Non-pigmented ciliary epithelial cell (primary cell): ENCODE measurements at places on chromosomes 16 and 17.
A peak's percentile ranks its signal among the peaks of the same experiment; 100 is the strongest.

GRCh38 chr16:70475054-70475871 is 20.9 kb downstream of the FCSK start:
- no peak for DNase-seq

- DNase-seq, result no peak
These were observed 168.5 kb upstream of the RPH3AL start for GRCh38 chr17:521183-521525.

DNA sequence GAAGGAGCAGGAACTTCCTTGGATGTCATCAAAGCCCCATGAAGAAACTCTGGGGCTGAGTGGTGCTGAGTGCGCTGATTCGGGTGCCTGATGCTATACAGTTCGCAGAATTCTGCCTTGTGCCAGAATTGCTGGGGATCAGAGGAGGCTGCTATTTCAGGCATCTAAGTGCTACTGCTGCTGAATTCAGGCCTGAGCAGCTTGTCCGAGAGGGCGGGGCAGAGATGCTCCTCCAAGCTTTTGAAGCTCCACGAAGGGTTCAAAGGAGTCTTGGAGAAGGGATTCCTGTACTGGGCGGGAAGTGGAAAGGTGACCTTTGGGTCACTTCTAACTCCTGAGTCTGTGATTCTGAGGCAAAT is 227.8 kb downstream of the CCDC182 start:
- no peak for DNase-seq

DNA sequence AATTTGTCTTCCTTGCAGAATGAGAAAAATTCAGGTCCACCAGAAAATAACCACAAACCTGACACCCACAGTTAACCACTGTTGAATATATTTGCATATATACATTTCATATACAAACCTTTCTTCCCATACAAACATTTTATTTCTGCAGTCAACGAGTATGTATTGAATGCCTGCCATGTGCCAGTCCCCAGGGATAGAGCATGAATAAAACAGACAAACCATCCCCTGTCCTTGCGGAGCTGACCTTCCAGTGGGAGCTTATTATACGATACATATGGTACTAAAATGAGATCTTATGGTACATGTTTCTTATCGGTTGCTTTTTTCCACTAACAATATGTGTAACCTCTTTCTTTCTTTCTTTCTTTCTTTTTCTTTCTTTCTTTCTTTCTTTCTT is 116.7 kb downstream of the PITPNC1 start:
- no peak for DNase-seq

DNA sequence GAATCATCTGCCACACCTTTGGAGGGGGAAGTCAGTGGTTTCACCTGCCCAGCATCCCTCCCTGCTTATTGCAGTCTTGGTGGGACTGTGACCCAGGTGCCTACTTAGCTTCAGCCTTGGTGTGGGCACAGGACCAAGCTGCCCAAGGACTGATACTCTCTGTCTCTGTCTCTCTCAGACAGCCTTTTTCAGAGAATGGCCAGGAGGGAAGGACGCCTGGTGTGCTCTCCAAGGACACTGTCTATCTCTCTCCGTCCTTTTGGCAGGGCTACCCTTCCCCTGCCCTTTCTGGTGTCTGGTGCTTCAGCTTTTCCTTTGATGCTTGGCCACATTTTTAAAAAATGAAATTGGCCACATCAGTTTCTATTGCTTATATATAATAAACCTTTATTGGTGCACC is 19.6 kb downstream of the PIK3R6 start:
- no peak for DNase-seq

DNA sequence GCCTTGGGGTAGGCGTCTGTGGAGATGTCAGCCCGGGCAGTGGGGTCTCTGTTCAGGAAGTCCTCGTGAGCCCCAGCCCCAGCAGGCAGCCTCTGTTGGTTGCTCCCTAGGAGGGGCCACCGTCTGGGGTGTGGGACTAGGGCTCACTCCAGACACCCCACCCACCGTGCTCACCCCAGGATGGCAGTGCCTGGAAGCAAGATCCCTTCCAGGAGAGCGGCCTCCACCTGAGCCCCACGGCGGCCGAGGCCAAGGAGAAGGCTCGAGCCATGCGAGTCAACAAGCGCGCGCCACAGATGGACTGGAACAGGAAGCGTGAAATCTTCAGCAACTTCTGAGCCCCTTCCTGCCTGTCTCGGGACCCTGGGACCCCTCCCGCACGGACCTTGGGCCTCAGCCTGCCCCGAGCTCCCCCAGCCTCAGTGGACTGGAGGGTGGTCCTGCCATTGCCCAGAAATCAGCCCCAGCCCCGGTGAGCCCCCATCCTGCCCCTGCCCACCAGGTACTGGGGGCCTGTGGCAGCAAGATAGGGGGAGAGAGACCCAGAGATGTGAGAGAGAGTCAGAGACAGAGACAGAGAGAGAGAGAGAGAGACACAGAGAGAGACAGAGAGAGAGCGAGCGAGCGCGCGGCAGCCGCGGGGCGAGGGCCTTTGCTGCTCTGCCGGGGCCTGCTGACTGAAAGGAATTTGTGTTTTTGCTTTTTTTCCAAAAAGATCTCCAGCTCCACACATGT is 9.8 kb downstream of the NTHL1 start:
- DNase-seq, result no peak

- no peak for DNase-seq
These were observed 40.4 kb downstream of the CFDP1 start for GRCh38 chr16:75392906-75393305.

DNA sequence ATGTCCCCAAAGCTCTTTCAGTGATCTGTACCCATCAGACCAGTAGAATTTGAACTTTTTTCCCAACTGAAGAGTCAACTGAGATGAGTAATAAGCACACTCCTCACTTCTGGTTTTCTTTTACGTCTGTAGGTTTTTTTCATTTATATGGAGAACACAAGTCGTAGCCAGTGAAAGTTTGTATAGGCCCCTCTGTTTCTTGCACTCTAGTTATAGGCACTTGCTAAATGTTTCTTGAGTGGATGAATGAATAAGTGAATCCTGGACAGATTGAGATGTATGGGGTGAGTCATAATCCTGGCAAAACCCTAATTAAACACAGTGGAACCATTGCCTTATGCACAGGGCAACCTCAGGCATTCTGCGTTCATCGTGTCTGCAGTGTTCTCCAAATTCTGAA is 193.7 kb upstream of the TBX2 start:
- DNase-seq, result no peak

- no peak for DNase-seq
These were observed 295.3 kb upstream of the PMFBP1 start for GRCh38 chr16:72467157-72467759.

GRCh38 chr17:76968707-76969597 is 100.7 kb downstream of the MGAT5B start:
- DNase-seq, result no peak

GRCh38 chr16:46673320-46674013 is 15.5 kb downstream of the VPS35 start:
- no peak for DNase-seq

GRCh38 chr17:78430892-78431691 is 52.6 kb downstream of the PGS1 start:
- no peak for DNase-seq

GRCh38 chr17:74618451-74618850 is 5.1 kb downstream of the CD300E start:
- DNase-seq, result no peak

DNA sequence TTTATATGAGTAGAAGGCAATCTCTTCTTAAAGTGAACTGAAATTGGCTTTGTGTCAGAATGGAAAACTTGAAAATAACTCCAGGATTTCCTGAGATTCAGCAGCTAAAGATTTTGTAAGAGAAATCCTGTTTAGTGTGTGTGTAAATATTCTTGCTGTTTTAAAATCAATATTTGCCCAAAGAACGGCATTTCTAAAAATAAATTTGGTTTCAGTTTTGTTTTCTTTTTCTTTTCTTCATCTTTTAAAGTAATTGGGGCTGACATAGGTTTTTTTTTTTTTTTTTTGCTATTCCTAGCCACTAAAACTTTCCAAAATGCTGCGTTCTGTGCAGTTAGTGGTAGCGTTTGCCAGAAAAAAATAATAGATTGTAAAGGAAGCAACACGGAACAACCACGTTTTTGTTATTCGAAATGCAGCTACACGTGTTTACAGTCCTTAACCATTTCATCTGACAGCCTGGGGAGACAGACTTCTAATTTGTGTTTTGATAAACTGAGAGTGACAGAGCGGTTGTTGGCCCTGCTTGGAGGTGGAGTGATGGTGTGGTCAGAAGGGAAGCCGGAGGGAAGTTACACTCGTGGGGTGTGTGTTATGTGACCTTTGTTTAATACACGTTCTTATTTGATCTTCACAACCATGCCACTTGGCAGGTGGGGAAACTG is 21.6 kb upstream of the SMPD3 start:
- DNase-seq, result no peak

DNA sequence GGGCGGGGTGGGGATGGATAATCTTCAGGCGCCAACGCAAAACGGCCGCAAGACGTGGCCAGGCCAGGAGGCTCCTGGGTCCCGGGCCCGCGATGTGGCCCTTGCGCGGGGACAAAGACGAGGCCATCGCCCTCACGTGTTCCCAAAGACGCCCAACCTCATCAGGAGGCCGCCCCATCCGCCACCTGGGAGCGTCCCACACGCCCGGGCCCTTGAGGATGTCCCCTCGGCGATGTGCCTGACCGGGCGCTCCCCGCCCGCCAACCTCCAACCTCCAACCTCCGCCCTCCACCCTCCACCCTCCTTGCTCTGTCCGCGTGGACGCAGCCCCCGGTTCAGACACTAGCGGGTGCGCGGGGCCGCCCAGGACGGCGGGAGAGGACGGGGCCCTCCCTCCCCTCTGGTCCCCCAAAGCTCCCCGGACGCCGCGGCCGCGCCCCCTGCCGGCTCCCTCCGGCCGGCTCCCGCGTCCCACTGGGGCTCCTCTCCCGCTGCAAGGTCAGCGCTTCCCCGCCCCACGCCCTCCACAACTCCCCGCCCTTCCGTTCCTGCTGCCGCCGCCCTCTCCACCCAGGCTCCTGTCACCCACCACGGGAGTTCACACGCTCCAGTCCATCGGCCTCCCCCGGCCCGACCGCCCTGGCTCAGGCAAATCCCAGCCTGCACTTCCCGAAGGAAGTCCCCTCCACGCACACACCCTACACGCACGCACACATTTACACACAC is 250.8 kb upstream of the RPL38 start:
- no peak for DNase-seq

- no peak for DNase-seq
These were observed 7.7 kb upstream of the PIEZO1 start for GRCh38 chr16:88792668-88793250.

DNA sequence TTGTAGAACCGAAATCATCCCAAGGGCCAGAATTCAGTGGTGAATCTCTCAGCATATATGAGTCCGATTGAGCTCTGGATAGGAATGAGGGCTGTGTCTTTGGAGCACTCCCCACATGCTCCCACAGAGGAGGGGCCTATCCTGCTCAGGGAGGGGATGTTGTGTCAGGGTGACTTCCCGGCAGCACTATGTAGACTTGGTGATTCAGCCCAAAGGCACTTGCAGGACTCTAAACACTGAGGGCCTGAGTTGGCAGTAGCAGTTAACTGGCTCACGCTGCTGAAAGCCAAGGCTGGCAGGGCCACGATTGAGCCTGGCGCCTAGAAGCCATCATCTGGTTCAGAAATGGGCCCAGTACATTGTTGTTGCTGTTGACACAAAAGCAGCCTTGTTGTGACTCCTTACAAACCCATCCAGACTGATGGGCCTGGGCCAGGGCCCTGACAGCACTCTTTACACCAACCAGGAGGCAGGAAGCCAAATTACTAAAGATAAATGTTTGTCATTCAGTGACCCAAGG is 31.9 kb downstream of the NMT1 start:
- DNase-seq, result peak; percentile 95

DNA sequence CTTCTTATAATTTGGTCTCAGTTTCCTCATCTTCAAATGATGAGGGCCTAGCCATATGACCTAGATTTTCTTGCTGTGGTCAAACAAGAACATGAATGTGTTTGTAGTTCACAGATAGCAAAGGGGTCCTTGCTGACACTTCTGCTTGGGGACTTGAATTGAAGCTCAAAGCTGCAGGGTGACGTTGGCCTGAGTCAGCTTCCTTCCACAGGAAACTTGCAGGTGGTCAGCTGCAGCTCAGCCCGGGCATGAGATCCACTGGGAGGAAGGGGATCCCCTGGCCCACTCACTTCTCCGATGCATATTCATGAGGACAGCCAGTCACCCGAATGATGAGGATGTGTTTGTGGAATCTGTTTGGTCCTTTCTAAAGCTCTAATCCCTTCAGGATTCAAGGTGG is 42.6 kb upstream of the AXIN2 start:
- DNase-seq, result no peak

DNA sequence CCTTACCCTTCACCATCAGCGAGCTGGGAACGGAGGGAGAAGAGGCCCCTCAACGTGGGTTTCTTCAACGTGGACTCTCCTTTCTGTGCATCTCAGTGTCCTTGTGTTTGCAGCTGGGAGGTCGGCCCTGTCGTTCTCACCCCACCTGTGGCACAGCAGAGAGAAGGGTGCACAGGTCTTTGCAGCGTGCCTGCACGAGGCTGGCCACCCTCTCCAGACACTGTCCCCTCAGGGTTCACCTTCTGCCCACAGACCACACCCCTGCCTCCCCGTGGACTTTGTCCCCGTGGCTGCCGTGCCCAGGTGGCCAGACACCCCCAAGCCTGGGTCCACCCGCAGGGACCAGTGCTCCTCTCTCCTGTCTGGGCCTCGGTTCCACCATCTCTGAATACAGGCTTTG is 7.3 kb upstream of the WDR45B start:
- no peak for DNase-seq

- no peak for DNase-seq
These were observed 222.5 kb downstream of the C16orf78 start for GRCh38 chr16:49596068-49596467.

DNA sequence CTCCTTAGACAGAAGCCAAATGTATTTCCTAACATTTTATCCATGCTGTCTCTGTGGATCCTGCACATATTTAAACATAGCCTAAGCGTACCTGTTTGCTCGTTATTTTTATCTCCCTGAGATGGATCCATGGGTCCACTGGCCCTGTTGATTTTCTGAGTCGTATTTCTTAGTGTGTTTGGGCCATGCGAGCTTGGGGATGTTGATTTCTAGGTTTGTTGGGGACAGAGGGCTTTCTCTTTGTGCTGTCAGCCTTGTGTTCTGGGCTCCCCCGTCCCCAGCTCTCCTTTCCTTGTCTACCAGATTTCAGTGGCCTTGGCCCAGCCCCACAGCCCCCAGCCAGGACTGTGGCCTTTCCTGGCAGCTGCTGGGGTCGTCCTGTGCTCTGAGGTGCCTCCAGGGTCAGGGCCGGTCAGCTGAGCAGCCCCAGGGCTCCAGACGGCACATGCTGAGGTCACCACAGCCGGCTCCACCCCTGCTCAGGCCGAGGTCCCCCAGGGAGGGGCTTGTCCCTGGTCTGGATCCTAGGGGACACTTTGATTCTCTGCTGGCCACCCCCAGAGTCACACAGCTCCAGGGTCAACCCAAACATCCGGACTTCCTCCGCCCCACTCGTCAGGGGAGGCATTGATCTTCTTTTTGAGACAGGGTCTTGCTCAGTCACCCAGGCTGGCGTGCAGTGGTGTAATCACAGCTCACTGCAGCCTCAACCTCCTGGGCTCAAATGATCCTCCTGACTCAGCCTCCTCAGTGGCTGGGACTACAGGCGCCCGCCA is 4.4 kb downstream of the SSTR5 start:
- DNase-seq, result no peak

- no peak for DNase-seq
These were observed 3.6 kb downstream of the TEX2 start for GRCh38 chr17:64259426-64259825.

- no peak for DNase-seq
These were observed 12.1 kb upstream of the ACSF3 start for GRCh38 chr16:89081556-89081955.

GRCh38 chr17:9536061-9536460 is 39.6 kb downstream of the STX8 start:
- DNase-seq, result no peak

GRCh38 chr17:80901319-80901718 is 90.3 kb upstream of the CHMP6 start:
- no peak for DNase-seq

GRCh38 chr17:53655591-53655990 is 167.1 kb upstream of the KIF2B start:
- no peak for DNase-seq
